Activated CD8-positive, alpha-beta memory T cell treated with anti-CD3 and anti-CD28 coated beads for 1 hour (primary cell): ENCODE measurements at places on chromosomes 1 and 21.

DNA sequence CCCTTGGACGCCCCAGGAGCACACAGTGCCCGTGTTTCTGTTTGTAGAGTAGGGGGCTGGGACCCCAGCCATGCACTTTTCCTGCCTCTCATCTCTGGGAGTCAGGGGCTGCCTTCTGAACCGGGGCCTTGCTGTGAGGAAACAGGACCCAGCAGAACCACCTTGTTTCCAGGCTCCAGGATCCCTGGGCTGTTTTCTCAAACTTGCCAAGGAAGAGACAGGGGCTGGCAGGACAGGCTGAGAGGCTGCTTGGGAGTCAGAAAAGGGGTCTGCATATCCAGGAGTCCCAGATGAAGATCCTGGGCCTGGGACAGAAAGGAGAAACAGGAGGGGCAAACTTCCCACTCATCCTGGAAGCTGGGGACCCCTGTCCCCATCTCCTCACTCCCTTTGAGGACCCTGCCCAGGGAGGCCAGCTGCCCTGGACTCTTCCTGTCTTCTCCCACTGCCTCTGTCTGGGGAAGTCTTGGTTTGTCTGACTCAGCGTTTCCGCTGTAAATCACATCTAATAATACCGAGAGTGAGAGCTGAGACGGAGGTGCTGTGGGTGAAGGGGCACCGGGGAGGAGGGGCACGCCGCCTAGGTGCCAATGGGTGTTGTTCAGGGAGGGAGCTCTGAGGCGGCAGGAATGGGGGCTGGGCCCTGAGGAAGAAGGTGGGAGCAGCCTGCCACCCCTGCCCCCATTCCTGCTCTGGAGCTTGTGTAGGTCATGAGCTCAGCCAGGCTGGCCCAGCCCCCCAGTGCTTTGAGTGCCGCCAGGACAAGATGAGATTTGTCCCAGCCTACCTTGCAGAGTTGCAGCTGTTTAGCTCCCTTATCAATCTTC, 16.7 kb downstream of the POU3F1 start:
- no peak for DNase-seq

GRCh38 chr1:210722410-210723081, 393.8 kb downstream of the HHAT start:
- no peak for DNase-seq

DNA sequence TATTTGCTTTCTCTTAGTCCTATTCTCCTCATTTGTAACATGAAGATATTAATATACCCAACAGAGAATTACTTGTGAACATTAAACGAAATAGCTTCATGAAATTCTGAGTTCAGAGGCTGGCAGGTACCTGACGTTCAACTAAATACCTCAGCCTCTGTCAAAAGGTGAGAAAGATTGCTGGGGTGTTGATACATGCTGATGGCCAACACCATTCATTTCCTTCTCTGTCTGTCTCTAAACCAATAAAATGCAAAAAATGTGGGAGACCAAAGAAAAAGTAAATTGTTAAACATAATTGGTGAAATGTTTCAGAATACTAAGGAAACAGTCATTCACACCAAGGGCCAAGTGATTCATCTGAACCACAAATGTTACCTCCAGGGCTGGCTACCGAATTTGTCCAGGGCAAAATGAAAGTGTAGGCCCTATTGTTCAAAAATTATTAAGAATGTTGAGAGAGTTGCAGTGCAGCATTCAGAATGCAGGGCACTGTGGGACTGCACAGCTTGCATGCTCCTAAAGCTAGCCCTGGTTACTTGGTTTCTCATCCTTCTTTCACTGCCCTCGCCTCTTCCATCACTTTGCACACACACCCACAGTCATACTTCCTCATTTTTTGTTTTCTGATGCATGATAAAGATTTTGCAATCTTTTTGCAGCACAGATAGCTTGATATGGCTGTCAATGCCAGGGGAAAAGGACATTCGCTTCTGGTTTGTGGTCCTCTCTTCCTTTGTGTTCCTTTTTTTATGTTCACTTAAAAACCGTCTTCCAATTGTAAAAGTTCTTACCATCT, 414.3 kb upstream of the NR5A2 start:
- DNase-seq: no peak

GRCh38 chr1:115796897-115797296, 28.4 kb upstream of the CASQ2 start:
- no peak for DNase-seq

GRCh38 chr21:30434033-30434631, 4.1 kb downstream of the KRTAP13-4 start:
- no peak for DNase-seq

DNA sequence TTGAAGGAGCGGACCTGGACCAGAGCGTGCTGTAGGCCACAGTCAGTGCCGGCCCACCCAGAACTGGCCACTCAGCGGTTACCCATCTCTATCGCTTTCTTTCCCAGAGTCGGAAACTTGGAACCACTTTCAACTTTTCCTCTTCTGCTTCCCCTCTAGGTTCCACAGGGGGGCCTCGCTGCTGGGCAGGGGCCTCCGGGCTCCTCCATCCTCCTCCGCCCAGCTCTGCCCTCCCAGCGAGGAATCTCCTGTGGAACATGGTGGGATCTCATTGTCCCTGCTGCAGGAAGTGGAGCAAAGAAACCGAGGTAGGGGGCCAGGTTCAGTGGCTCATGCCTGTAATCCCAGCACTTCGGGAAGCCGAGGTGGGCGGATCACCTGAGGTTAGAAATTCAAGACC, 139.2 kb downstream of the ETS2 start:
- DNase-seq: no peak

DNA sequence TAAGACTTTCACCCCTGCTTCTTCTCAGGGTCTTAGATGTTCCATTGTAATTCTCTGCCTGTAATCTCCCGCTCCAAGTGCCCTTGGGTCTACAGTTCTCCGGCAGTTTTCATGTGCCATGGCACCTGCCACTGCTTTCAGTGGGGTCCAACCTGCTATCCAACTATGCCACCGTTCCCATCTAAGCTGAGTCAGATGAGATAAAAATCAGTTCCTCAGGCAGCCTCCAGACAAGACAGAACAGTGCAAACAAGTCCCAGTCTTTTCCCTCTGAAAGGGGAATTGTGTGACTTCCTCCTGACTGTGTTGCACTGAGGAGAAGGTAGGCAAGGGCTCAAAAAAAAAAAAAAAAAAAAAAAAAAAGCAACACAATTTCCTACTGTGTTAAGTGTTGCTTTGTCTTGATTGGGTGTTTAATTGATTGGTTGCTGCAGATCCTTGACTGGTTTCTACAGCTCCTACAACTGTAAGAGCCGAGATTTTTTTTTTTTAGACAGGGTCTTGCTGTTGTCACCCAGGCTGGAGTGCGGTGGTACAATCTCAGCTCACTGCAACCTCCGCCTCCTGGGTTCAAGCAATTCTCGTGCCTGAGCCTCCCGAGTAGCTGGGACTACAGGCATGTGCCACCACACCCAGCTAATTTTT, 50.7 kb downstream of the EBNA1BP2 start:
- no peak for DNase-seq
